ENCODE measurements at places on chromosomes 12 and 14.

DNA sequence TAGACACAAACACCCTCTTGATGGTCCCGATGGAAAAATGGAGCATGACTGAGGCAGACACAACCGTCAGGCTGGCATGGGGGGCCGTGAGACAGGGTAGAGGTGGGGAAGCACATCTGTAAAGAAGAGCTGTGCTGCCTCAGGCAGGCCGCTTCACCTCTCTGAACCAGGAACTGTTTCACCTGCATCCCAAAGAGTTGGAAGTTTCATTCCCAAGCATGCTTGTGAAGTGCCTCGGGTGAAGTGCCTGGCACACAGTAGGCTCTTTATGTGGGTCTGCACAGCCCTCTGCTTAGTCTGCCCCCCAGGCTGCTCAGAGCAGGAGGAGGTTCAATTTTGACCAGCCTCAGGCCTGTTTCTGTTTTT is 685 bp upstream of the SERPINA1 start:
- DNase-seq = no peak

GRCh38 chr12:132951649-132952048 is 4.5 kb downstream of the ZNF605 start:
- DNase-seq = no peak

GRCh38 chr12:81758421-81759189 is 545 bp downstream of the PPFIA2 start:
- DNase-seq = peak; percentile 40

GRCh38 chr12:105704787-105705186 is 374.3 kb downstream of the C12orf75 start:
- no peak for DNase-seq

GRCh38 chr12:2618291-2618995 is 176.3 kb upstream of the FKBP4 start:
- DNase-seq = no peak

DNA sequence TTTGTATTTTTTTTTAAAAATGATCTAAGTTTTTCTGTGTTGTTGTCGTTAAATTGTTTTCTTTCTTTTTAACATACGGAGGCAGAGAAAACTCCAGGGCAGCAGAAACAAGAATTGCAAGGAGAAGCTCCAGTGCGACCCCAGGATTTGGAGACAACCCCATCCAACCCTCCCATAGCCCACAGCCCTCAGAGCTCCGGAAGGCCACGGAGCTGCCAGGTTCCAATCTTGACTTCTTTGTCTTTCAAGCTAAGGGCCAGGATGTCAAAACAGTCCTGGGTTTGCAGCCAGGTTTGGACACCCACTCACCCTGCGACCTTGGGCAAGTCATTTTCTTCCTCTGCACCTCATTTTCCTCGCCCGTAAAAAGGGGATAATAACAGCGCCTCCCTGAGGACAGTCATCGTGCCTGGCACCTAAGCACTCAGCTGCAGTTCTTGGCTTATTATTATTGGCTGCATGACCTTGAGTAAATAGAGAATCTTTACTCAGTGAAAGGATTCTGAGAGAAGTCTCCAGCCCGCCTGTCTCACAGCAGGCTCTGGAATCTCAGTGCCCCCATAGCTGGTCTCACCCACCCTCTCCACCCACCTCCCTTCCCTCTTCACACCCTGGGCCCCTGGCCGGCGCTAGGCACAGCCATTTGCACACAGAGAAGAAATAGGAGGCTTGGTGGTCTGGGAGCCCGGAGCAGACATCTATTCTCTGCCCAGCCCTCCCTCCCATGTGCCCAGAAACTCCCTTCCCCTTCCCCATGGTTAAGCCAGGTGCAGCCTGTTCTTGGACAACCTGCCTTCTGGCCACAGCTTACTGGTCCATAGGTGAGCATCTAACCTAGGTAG is 79.4 kb upstream of the BCL11B start:
- no peak for DNase-seq

Data from HEK293T (cell line).